ENCODE measurements at places on chromosomes 4 and X.

GRCh38 chrX:136143711-136144110 is 3.6 kb upstream of the FHL1 start:
- no peak for DNase-seq

- peak; percentile 75 for DNase-seq
These were observed 552.4 kb upstream of the MAGEB2 start for GRCh38 chrX:29662759-29663503.

DNA sequence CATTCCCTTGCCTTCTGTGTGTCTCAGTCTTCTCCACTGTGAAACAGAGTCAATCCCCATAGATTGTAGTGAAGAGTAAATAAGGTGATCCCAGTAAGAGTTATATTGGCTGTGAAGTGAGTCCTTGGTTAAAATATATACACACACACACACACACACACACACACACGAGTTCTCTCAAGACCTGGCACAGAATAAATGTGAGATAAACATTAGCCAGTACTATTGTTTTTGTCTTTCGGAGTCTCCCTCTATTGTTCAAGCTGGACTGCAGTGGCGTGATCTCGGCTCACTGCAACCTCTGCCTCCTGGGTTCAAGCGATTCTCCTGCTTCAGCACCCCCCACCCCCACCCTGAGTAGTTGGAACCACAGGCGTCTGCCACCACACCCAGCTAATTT is 44.8 kb upstream of the FAM156A start:
- DNase-seq = no peak

- DNase-seq = no peak
These were observed 623.9 kb downstream of the BCOR start for GRCh38 chrX:39473812-39474211.

DNA sequence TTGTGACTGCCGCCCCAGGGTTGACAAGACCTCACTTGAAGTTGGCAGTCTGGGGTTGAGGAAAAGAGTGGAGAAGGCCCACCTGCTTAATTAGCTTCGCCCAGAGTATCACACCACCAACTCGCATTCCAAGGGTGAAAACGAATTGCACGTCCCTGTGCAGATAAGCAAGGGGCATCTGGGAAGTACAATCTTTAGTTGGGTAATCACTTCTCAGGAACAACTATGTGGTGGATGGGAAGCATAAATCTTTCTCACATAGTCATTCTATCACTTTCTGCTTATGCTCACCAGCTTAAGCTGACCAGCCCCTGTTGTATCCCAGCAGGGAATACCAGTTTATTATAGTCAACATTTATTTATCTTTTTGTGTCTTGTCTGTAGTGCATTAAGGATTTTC is 14.3 kb downstream of the SPCS3 start:
- DNase-seq = no peak

DNA sequence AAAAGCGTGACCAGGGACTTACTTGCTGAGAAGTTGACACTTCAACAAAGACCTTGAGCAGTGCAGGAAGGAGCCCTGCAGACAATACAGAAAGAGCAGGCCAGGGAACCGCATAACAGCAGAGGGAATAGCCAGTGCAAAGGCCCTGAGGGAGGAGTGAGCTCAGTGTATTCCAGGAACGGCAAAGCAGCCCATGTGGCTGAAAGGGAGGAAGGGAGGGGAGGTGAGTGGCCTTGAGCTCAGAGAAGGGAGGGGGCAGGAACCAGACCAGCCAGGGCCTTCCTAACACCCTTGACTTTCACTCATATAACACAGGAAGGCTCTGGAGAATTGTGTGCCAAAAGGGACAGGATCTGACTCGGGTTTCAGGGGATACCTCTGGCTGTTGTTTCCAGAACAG is 112.2 kb downstream of the BCOR start:
- DNase-seq = no peak

DNA sequence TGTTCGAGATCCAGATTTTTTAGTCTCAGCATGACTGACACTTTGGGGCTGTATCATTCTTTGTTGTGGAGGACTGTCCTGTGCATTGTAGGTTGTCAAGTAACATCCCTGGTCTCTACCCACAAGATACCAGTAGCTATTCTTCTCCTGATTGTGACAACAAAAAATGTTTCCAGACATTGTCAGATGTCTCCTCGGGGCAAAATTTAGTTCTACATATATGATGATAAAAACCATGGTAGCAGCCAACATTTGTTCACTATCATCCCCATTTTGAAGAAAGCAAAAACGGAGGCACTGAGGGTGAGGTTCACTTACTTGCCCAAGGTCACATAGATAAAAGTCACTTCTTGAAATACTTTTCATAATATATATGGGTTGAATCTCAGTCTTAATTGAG is 11.3 kb downstream of the REPS2 start:
- no peak for DNase-seq

- no peak for DNase-seq
These were observed 295.3 kb downstream of the LDB2 start for GRCh38 chr4:16603178-16603577.

DNA sequence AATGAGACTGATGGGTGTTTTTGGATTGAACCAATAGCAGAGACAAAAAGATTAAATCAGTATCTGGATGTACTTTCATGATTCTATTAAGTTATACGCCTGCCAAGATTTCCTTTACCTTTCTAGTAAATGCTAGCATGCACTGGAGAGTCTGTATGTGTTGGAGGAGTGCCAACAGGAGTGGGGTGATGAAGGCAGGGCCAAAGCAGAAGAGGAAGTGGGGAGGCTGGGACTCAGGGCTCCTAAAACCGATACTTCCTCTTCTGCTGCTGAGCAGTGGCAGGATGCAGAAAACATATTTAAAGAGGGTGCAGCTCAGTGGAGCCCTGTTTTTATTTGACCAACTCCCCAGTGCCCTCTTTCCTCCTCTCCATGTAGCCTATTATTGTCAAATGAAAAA is 5.6 kb downstream of the CYSLTR1 start:
- no peak for DNase-seq
